ENCODE measurements at places on chromosomes 5 and 9. TPM values are rescaled to one million over a fixed set of nuclear protein-coding genes. Genes with fewer than 3 reads are reported as not detected.

Gene FAXDC2
- total RNA-seq = not detected

DNA sequence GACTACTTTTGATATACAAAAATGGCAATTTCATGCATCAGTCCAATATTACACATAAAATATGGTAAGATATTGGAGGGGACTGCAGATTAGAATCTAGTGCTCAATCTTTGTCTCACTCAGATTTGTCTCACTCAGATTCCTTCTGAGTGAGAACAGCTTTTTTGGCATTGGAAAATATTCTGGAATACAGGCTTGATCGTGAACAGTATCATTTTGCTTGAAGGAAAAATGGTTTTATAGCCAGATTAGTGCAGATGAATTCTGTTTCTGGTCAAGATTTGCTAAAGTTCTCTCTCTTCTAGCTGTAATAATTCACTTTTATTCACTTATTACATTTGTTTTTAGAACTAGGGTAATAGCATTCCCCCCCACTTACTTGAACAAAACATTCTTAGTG, 51.2 kb downstream of the MAN2A1 start:
- no peak for DNase-seq

DNA sequence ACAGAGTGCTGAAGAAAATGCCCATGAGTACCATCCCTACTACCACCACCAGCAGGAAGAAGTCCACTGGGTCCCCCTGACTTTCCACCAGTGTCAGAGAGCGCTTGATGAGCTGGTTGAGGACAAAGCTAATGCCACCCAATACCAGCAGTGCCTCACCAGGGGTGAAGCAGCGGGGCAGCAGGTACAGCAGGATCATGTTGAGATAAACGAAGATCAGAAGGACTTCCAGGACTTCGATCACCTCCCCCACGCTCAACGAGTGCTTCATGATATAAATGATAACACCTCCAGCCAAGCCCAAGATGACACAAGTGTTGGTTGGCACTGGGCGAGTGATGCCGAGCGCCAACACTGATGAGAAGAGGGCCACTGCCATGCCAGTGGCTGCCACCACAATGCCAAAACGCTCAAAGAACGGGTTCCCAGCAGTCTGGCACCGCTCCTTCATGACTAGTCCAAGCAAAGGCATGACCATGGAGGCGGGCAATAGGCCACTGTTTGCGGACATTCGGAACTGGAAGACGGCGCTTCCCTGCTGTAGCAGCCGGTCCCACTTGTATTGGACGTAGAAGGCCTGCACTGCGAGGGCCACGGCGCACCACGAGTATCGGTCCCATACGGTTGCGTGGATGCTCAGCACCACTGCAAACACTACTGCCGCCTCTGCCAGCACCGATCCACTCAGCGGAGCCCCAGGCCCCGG, 679 bp downstream of the DOLK start:
- DNase-seq = no peak

Gene SOX30
- total RNA-seq = 0.47 TPM

DNA sequence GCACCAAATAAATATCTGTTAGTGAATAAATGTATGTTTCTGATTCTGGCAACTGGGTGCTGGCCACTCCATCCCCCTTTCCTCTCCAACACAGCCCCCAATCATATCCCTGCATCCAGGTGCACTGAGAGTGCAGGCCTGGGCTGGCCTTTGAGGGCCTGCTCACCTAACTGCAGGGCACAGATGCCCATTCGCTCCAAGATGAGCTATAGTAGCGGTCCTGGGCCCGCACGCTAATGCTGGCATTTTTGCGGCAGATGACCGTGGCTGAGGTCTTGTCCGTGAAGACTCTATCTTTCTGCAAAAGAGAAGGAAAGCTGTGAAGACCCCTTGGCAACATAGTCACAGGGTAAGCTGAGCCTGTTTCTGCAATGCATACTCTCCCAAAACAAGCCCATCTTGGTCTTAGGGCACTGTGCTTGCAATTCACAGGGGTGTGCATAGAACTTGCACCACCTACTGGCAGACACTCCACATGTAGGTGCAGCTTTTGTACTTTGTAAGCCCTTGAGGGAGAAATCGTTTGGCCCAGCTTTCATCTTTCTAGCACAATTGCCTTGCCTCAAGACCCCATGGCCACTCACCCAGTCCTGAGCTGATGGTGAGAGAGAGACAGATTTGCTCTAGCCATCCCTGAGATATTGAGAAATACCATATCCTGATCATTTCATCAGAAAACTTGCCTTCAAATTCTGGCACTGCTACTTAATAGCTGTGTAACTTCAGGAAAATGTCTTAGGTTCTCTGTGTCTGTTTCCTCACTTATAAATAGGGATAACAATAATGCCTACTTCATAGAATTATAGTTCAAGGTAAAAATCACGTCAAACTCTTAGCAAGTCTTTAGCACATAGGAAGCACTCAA, 13.5 kb downstream of the IL12B start:
- DNase-seq = no peak

DNA sequence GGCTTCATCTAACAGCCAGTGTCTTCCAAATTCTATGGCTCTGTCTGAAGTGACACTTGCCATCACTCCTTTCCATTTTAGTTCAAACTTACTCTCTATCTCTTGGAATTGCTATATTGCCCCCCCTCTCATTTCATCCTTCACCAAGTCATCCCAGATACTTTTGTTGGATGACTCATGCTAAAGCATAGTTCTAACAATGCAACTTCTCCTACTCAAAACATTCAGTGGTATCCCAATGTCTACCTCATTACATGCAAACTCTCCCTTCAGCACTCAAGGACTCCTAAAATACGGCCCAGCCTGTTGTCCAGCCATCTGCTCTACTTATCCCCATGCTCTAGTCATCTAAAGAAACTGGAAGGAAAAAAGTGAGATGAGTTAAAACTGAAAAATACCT, 171.6 kb downstream of the RASEF start:
- DNase-seq = no peak

Gene ANKRD34B
- not detected for total RNA-seq

DNA sequence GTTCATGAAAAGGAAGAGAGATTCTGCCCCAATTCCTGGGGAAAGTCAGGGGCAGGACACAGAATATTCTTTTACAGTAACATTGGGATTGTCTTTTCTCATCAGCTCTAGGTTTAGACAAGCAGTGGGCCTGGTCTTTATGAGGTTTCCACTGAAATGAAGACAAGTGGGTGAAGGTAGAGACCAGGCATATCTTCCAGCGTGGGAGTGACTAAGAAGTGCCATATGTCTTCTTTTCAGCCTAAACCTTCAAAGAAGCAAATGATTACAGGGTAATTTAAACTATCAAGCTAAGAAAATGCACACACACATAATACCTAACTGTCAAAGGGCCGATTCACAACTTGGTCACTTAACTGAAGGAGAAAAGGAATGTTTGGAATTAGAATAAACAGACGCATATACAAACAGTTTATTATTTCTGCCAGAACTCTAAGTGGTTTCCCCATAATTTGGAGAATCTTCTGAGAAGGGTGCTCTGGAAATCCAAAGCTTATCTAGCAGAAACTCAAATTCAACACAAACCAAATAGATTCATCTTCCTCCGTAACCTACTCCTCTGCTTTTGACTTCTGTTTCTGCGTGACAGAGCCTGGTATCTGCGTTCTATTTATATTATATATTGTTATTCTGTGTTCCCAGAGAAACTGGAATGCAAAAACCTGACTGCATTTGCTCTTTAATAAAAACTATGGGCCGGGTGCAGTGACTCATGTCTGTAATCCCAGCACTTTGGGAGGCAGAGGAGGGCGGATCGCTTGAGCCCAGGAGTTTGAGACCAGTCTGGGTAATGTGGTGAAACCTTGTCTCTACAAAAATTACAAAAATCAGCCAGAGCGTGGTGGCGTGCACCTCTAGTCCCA, 22.0 kb upstream of the TEK start:
- DNase-seq = no peak

GRCh38 chr5:139167952-139168720, 30.0 kb downstream of the SIL1 start:
- no peak for DNase-seq

Data from activated B cell treated with CpG ODN at 0.5 μM for 24 hours (primary cell).